ENCODE measurements at places on chromosomes 7 and 10. TPM values are rescaled to one million over a fixed set of nuclear protein-coding genes. Genes with fewer than 3 reads are reported as not detected.

FLNC gene
- total RNA-seq, result 110 TPM

CHAT gene
- not detected for total RNA-seq

CYP3A4 gene
- not detected for total RNA-seq

UCN3 gene
- not detected for total RNA-seq

STEAP2 gene
- 22.3 TPM for total RNA-seq

SLC35B4 gene
- 21.5 TPM for total RNA-seq

FEZF1 gene
- total RNA-seq, result not detected

FXYD4 gene
- total RNA-seq, result not detected

PNLIP gene
- not detected for total RNA-seq

EGR2 gene
- total RNA-seq, result 0.25 TPM

LIPM gene
- total RNA-seq, result not detected

TCF7L2 gene
- 2.6 TPM for total RNA-seq

GARIN1A gene
- 1.6 TPM for total RNA-seq

LRRD1 gene
- 0.12 TPM for total RNA-seq

SNX10 gene
- 0.13 TPM for total RNA-seq

Measured in aortic smooth muscle cell (primary cell).